ENCODE measurements at places on chromosomes 3 and 15.

DNA sequence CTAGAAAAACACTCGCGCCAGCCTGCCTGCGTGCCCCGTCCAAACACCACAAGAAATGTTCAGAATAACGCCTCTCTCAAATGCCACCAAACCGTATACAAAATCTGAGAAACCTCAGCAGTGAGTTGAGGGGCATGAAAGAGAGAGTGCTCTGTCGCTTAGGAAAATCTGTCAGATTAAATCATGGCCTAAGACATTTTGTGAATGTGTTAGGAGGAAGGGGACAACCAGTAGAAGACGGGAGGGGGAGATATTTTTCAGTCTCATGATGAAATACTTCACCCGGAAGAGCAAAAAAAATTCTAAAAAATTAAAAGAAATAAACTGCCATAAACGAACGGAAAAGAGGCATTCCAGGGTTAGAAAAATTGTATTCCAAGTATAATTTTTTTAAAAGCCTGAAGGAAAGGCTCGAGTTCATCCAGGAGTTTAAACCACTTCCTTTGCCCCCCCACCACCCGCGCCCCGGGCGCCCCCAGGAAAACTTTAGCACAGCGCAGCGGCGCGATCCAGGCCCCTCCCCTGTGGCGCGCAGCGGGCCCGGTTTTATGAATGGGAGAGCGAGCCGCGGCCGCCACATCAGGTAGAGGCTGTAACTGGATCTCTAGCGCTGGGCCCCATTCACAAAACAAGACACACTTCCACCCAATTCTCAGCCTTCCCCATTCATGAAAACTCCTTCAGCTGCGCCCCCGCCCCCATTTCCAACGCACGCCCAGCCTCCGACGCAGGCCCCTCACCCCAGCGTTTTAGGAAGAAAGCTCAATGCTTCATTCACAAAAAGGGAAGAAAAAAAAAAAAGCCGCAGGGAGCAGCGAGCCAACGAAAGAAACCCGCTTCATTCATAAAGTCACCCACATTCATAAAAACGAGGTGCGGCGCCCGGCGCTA is 1.4 kb downstream of the ETV5 start:
- H3K4me1 ChIP-seq, result peaks cover 47% of the 10 kb centered on the region
- H3K27ac ChIP-seq, result peak overlapping the region; percentile 87
- no peaks in the 10 kb centered on the region for H3K36me3 ChIP-seq
- no peaks in the 10 kb centered on the region for H3K27me3 ChIP-seq
- DNase-seq, result peak; percentile 77

- no peaks in the 10 kb centered on the region for H3K27me3 ChIP-seq
- H3K36me3 ChIP-seq, result no peaks in the 10 kb centered on the region
These were observed 99.1 kb downstream of the MESD start for GRCh38 chr15:80890341-80891005.

DNA sequence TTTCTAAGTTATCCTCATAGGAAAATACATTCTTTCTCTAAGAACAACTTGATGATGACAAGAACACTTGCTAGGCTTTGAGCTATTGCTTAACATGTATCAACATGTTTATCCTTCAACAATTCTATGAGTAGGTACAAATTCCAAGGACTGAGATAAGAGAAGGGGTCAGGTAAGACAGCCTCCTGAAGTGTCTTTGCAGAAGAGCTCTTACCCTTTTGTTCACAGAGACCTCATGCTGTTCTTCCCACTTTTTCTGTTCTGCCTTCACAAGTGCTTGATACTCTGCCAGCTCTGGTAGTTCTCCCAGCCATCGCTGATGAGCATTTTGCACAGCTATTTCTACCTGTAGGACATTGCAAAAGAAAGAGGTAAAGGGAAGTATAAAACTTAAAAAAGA is 50.9 kb downstream of the CEP152 start:
- no peaks in the 10 kb centered on the region for H3K36me3 ChIP-seq
- H3K27ac ChIP-seq, result no peak overlapping the region
- H3K4me1 ChIP-seq, result peaks cover 20% of the 10 kb centered on the region
- H3K27me3 ChIP-seq, result no peaks in the 10 kb centered on the region
- no peak for DNase-seq

DNA sequence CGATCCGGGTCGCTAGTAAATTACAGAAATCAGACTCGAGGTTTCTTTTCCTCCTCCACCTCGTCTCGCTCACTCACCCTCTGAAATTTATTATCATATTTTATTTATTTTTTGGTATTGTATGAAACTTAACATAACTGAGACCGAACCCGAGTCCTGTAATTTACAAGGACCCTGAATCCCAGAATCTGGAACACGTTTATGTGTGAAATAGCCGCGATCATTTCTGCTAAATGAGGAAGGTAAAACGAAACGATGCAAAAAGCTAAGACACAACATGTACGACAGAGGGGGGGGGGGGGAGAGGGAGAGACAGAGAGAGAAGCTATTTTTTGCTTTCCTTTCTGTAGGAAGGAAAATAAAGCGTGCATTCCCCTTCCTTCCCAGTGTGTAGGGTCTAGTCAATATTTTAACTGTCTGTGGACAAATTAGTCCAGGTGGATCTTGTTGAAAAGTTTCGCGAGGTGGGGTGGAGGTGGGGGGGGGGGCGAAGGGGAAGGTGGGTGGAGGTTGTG is 1.6 kb downstream of the BBX start:
- peaks cover 11% of the 10 kb centered on the region for H3K4me1 ChIP-seq
- no peaks in the 10 kb centered on the region for H3K36me3 ChIP-seq
- no peak for DNase-seq
- peak overlapping the region; percentile 97 for H3K27ac ChIP-seq
- H3K4me3 ChIP-seq, result peak overlapping the region; percentile 93
- no peaks in the 10 kb centered on the region for H3K27me3 ChIP-seq

- H3K27ac ChIP-seq, result no peak overlapping the region
- DNase-seq, result no peak
- H3K4me3 ChIP-seq, result no peak overlapping the region
- no peaks in the 10 kb centered on the region for H3K27me3 ChIP-seq
- no peaks in the 10 kb centered on the region for H3K4me1 ChIP-seq
These were observed 12.1 kb upstream of the THSD4 start for GRCh38 chr15:71103102-71103676.

DNA sequence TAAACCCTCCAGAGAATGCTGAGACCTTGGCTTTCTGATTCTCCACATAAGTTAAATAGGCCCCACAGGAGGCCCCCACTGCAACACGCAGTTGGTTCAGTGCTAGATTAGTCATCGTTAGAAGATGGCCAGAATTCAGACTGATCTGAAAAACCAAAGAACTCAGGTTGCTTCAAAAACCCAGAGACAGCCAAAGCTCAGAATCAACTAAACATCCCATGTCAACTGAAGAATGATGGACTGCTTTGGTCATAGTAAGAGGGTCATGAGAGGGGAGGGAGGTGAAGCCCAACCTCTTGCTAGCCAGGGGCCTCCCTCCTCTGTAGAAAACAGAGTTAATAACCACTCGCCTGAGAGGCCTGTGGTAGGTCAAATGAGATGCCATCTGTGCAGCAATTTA is 93.1 kb downstream of the AKAP13 start:
- DNase-seq, result no peak
- H3K4me1 ChIP-seq, result peaks cover 26% of the 10 kb centered on the region
- no peak overlapping the region for H3K4me3 ChIP-seq
- H3K27ac ChIP-seq, result no peak overlapping the region

DNA sequence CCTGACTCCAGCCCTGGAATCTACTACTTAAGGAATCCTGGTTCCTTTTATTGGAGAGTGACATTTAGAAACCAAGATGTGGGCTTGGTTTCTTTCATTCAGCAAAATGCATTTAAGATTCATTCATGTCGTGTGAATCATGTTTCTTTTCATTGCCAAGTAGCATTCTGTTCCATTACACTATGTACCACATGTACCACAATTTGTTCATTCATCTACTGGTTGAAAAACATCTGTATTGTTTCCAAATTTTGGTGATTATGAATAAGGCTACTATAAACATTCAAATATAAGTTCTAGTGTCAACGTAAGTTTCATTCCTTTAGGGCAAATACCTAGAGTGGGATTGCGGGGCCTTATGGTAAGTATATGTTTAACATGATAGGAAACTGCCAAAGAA is 264.2 kb downstream of the VPS13C start:
- H3K27me3 ChIP-seq, result no peaks in the 10 kb centered on the region
- H3K4me3 ChIP-seq, result no peak overlapping the region
- no peak for DNase-seq
- H3K4me1 ChIP-seq, result no peaks in the 10 kb centered on the region

DNA sequence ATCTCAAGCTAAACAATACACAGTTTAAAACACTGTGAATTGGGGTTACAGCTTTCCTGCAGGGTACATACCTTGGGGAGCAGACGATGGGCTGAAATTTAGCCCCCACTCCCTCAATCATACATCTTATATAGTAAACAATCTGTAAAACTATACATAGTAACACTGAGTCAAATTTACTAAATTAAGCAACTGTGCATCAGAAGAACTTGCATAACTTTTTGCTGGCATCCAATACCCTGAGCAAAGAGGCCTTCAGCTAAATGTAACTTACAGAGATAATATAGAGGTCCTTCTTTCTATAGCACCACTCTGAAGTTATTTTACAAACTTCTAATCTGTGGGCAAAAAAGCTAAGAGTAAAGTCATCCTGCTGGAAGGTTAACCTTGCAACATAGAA is 603.6 kb upstream of the TGFBR2 start:
- H3K27ac ChIP-seq, result no peak overlapping the region
- DNase-seq, result no peak

DNA sequence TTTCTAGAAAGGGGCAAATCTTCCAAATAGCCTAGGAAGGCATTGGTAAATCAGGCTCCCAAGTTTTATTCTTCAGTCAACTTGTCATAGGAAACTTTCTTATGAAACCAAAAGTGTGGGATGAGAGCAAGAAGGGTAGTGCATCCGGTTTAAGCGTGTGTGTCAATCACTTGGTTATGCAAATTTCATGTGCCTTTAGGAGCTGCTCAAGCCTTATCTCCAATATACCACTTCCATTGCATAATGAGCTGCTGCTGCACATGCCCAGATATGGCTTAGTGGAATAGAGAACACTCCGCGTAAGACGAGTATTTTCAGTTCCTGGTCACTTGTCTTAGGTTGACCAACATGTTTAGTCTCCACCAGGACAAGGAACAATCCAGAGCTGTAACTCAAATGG is 242.1 kb downstream of the CBLB start:
- no peaks in the 10 kb centered on the region for H3K27me3 ChIP-seq
- H3K36me3 ChIP-seq, result no peaks in the 10 kb centered on the region
- DNase-seq, result no peak
- no peak overlapping the region for H3K27ac ChIP-seq

DNA sequence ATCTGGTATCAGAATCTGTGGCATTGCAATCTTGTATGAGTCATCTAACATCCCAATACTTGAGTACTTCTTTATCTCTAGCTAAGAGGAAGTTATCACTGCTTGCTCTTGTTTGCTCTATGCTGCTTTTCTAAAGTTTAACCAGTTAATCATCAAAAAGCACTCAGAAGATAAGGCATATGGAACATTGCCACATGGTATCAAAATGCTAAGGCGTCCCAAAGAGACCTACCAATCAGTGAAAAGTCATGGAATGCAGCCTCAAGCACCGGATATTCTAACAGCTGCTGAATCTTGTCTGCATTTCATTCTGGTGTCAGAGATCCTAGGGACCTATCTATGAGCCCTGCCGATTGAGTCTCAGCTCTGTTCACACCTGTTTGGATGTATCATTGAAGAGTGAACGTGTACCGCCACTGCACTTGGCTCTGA is 192.8 kb downstream of the ARPP21 start:
- no peak overlapping the region for H3K4me3 ChIP-seq
- H3K27me3 ChIP-seq, result no peaks in the 10 kb centered on the region
- DNase-seq, result peak; percentile 3
- H3K36me3 ChIP-seq, result no peaks in the 10 kb centered on the region
- no peaks in the 10 kb centered on the region for H3K4me1 ChIP-seq

DNA sequence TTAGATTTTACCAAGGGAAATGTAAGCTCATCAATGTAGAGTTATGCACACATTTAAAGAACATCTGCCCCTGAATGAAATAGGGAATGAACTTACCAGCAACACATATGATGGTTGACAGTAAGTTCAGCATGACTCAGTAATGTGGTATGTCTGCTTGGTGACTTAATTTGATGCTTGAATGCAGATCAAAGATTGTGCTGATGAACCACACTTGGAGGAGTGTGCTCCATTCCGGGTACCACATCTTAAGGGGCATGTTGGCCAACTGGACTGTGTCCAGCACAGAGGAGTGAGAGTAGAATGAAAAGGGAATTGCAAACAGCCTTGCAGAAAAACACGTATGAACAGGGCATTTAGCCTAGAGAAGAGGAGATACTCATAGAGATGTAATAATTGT is 171.0 kb upstream of the RARB start:
- no peaks in the 10 kb centered on the region for H3K4me1 ChIP-seq
- no peaks in the 10 kb centered on the region for H3K27me3 ChIP-seq
- H3K4me3 ChIP-seq, result no peak overlapping the region
- no peaks in the 10 kb centered on the region for H3K36me3 ChIP-seq

GRCh38 chr3:120743556-120744195 is 1.1 kb downstream of the GTF2E1 start:
- H3K27ac ChIP-seq, result peak overlapping the region; percentile 74
- H3K27me3 ChIP-seq, result no peaks in the 10 kb centered on the region
- no peaks in the 10 kb centered on the region for H3K36me3 ChIP-seq
- H3K4me3 ChIP-seq, result peak overlapping the region; percentile 91
- no peak for DNase-seq

DNA sequence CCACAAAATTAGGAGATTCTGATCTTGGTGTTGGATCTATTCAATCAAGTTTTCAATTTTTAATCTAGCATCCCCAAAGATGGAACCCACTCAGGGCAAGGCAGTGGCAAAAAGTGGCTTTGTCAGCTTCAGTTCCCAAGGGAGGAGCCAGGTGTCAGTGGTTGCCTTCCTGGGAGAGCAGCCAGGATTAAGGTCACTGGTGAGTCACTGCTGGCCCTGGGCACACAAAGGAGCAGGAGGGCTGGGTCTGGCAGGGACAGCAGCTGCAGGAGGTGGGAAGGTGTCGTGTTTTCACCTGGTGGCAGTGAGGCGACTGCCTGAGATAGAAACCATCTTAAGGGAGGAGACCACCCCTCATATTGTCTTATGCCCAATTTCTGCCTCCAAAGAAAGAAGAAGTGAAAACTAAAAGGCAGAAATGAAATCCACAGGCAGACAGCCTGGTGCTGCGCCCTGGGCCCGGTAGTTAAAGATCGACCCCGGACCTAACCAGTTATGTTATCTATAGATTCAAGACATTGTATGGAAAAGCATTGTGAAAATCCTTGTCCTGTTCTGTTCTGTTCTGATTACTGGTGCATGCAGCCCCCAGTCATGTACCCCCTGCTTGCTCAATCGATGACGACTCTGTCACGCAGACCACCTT is 5.9 kb upstream of the KLHL25 start:
- peak; percentile 91 for DNase-seq
- no peaks in the 10 kb centered on the region for H3K27me3 ChIP-seq
- peak overlapping the region; percentile 66 for H3K27ac ChIP-seq
- H3K4me1 ChIP-seq, result peaks cover 17% of the 10 kb centered on the region
- H3K36me3 ChIP-seq, result no peaks in the 10 kb centered on the region
- H3K4me3 ChIP-seq, result no peak overlapping the region

DNA sequence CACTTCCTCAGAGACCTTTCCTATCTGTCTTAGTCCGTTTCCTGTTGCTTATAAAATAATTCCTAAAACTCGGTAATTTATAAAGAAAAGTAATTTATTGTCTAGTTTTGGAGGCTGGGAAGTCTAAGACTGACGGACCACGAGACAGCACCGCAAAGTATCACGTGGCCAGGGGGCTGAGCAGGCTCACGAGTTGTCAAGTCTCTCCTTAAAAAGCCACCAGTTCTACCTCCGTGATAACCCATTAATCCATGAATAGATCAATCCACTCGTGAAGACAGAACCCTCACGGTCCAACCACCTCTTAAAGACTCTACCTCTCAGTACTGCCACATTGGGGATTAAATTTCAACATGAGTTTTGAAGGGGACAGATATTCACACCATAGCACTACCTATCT is 821 bp downstream of the LINS1 start:
- H3K4me3 ChIP-seq, result peak overlapping the region; percentile 94
- peaks cover 39% of the 10 kb centered on the region for H3K4me1 ChIP-seq
- no peak for DNase-seq

All from body of pancreas (tissue), 4 donors.